ENCODE measurements at places on chromosomes 6 and 20. TPM values are rescaled to one million over a fixed set of nuclear protein-coding genes. Genes with fewer than 3 reads are reported as not detected.

The UNC5CL gene
- 0.20 TPM for total RNA-seq

The GRM1 gene
- total RNA-seq: 0.08 TPM

The CST3 gene
- total RNA-seq: 364 TPM

The TSPO2 gene
- total RNA-seq: 0.10 TPM

The RAD21L1 gene
- not detected for total RNA-seq

The TAGAP gene
- total RNA-seq: not detected

The HLA-DOB gene
- 0.29 TPM for total RNA-seq

The TMEM170B gene
- total RNA-seq: 1.0 TPM

The ZSCAN31 gene
- 2.0 TPM for total RNA-seq

The SEC23B gene
- total RNA-seq: 67.4 TPM

The OVOL2 gene
- 0.38 TPM for total RNA-seq

The TPX2 gene
- total RNA-seq: 117 TPM

The REPS1 gene
- 20.1 TPM for total RNA-seq

The SLC44A4 gene
- total RNA-seq: 0.14 TPM

The SMIM8 gene
- 3.9 TPM for total RNA-seq

The DDO gene
- not detected for total RNA-seq

The TREM2 gene
- total RNA-seq: not detected

The TCF15 gene
- total RNA-seq: not detected

The AARS2 gene
- 9.2 TPM for total RNA-seq

The NDRG3 gene
- total RNA-seq: 21.9 TPM

The ITPR3 gene
- total RNA-seq: 37.0 TPM

The EPPIN gene
- not detected for total RNA-seq

The HFE gene
- total RNA-seq: 13.8 TPM

The PTPRT gene
- not detected for total RNA-seq

The SIRPG gene
- total RNA-seq: not detected

The RIMS4 gene
- total RNA-seq: 1.6 TPM

The FERMT1 gene
- 19.4 TPM for total RNA-seq

The SLCO4A1 gene
- total RNA-seq: 9.1 TPM

The TBP gene
- 15.8 TPM for total RNA-seq

Measured in A549 treated with CpdA at 1 μM for 4 hours (cell line).